KBM-7 (cell line): ENCODE measurements at places on chromosomes 6 and 20.

GRCh38 chr6:42255050-42255449, 37.4 kb upstream of the MRPS10 start:
- DNase-seq: no peak

DNA sequence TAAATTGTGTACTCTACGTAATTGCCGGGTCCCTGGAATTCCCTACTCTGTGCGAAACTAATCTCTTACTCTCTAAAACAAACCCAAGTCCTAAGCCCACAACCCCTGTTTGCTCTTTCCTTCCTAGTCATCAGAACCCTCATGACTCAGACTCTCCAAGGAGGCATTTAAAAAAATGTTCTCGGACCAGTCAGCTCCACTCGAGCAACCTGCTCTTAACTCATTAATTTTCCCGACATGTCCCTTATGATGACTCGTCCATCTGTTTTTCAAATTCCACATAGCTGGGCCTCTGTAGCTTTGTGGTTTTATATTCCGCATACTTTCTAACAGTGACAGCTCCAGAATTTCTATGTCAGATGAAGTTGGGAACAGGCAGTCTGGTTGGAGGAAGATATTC, 2.6 kb upstream of the MUC22 start:
- no peak for DNase-seq

DNA sequence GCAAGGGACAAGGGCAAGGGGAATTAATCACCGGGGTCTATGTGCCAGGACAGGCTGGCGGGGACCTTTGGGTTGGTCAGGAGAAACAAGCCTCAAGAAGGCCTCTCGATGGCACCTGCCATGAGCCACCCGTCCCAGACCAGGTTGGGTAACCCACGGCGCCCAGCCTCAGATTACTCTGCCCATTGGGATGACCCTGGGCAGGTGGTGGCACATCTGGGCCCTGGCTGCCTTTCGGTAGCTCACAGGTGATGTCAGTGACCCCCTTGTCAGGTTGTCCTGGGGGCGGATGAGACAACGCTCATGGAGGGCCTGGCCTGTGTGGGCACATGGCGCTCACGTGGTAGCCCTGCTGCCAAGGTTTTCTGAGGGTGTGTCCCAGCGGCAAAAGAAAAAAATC, 152.2 kb downstream of the SYCP2 start:
- DNase-seq: no peak

GRCh38 chr6:107853230-107853629, 29.1 kb upstream of the SCML4 start:
- DNase-seq: no peak

GRCh38 chr6:12051861-12052368, 39.8 kb downstream of the HIVEP1 start:
- DNase-seq: no peak

DNA sequence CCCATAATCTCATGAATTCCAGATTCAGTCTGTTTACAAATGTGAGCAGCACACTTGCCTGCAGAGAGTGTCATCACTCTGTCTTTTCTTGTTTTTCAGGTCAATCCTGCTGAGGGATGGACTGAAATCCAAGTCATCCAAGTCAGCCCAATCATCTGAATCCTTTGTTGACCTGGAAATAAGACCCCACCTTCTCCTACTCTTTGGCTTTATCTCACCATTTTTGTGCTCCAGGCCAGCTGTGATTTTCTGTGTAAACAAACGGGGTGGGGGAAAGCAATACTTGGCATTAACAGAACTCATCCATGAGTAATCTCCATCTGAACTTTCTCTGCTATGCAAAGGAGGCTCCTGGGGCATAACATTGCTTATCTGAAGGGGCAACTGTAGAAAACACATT, 16.9 kb upstream of the GSTA4 start:
- DNase-seq: no peak

GRCh38 chr6:168559574-168560098, 118.7 kb downstream of the SMOC2 start:
- no peak for DNase-seq

- DNase-seq: no peak
Observed at GRCh38 chr6:28315628-28316027, 20.3 kb downstream of the ZSCAN31 start.

GRCh38 chr6:170362121-170362520, 55.6 kb downstream of the FAM120B start:
- no peak for DNase-seq

GRCh38 chr6:112253841-112254816, at the start of gene LAMA4:
TSS of gene LAMA4 (minus strand) at chr6:112254567. CDS start at chr6:112254150, 417 bp downstream.
- no peak for DNase-seq

GRCh38 chr6:6283746-6284145, 36.7 kb downstream of the F13A1 start:
- no peak for DNase-seq

DNA sequence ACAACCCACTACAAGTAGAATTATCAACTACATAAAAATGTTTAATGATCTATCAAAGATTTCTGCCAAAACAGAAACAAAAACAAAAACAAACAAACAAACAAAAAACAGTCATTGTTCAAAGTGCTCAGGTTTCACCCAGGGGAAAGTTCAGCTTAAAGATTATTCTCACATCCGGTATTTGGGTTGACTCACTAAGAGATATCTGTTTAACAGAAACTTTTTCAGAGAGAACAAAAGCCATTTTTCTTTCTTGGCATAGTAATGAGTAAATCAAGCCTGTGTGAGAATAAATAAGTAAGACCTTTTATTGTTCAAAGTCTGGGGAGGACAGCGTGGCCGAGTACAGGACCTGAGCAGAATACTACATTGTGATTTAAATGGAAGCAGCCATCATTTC, 143.6 kb downstream of the RCAN2 start:
- DNase-seq: no peak

GRCh38 chr6:149934249-149935156, 7.3 kb upstream of the ULBP2 start:
- peak; percentile 82 for DNase-seq

DNA sequence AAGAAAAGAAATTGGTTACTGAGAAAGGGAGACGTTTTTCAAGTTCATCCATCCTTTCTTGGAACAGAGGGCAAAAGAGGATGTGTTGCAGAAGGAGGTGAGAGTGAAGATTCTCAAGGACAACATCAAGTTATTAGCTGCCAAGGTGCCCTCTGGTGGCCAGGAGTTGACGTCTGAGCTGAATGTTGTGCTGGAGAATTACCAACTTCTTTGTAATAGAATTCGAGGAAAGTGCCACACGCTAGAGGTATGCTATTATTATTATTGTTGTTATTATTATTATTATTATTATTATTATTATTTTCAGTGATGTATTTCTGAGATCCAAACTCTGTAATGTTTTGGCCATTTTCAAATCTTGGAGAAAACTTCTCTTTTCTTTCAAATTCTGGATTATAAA, 197.0 kb downstream of the UTRN start:
- peak; percentile 85 for DNase-seq

DNA sequence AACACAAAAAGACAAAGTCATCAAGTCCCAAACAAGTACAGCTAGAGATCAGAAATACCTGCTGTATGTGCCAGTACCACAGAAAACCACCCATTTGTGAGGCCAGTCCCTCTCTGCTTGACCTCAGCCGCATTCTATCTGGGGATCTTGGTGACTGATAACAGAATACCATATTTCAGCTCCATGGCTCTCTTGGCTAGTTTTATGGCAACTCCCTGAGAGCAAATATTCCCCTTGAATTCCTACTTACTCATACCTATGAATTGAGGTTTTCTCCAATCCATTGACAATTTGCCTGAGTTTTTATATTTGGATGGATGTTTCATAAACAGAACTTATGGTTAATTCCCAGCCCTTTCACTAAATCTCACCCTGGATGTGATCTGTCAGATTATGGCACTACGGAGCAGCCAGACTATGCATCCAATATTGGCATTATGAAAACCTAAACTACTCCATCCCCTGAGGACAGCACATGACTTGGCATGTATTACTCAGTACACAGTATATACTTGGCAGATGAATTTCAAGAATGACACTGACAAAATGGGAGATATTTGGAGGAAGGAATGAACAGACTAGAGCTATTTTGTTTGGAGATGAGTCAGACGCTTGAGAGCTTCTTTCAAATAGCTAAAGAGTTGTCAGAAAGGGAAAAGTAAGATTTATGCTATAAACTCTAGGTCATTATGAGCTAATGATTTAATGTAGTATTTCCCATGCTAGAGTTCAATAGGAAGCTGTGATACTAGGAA, 95.7 kb downstream of the PRDM1 start:
- no peak for DNase-seq

GRCh38 chr20:2342243-2342642, 38.5 kb upstream of the TGM6 start:
- DNase-seq: no peak

GRCh38 chr20:32382102-32382950, 24.2 kb downstream of the ASXL1 start:
- DNase-seq: no peak

DNA sequence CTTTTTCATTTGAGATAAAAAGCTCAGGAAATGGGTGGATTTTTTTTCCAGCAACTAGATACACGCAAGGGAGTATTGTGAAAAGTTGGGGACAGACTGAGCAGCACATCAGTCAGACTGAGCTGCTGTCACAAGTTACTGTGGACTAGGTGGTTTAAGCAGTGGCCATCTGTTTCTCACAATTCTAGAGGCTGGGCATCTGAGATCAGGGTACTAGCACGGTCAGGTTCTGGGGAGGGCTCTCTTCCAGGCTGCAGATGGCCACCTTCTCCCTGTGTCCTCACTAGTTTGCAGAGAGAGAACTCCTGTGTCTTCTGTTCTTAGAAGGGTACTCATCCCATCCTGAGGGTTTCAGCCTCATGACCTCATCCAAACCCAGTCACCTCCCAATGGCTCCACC, 178.3 kb downstream of the SYNDIG1 start:
- no peak for DNase-seq

DNA sequence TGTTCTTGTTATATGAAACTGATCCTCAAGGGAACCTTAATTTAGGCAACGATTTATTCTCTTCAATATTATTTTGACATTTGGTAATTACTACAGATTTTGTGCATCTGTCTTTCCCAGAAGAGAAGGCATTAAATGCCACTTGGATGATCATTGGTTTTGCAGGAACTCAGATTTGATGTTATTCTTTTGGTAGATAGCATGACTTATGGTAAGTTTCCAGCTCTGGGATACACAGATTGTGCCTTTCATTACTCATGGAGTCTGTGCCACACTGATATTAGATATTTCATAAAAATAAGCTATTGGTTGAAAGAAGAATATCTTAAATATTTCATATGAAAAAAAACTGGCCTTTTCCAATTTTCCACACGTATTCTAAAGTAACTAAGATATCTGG, 120.1 kb downstream of the AIG1 start:
- DNase-seq: no peak

DNA sequence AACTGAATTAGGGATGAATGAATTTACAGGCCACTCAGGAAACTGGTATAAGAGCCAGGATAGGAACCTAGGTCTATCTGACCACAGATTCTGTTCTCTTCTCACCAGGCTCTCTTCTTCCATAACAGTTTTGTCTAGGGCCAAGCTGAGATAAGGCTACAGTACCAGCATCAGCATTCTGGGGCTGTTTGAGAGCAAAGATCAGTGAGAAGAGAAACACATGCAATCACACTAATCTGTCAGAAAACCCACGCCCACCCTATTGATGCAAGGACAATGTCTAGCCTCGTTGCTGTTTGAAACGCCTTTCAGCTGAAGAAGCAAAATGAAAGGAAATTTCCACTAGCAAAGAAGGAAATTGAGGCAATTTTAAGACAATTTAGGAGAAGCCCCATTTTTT, 137.7 kb downstream of the LCA5 start:
- DNase-seq: no peak

GRCh38 chr6:23003671-23004467, 434.5 kb downstream of the HDGFL1 start:
- no peak for DNase-seq

DNA sequence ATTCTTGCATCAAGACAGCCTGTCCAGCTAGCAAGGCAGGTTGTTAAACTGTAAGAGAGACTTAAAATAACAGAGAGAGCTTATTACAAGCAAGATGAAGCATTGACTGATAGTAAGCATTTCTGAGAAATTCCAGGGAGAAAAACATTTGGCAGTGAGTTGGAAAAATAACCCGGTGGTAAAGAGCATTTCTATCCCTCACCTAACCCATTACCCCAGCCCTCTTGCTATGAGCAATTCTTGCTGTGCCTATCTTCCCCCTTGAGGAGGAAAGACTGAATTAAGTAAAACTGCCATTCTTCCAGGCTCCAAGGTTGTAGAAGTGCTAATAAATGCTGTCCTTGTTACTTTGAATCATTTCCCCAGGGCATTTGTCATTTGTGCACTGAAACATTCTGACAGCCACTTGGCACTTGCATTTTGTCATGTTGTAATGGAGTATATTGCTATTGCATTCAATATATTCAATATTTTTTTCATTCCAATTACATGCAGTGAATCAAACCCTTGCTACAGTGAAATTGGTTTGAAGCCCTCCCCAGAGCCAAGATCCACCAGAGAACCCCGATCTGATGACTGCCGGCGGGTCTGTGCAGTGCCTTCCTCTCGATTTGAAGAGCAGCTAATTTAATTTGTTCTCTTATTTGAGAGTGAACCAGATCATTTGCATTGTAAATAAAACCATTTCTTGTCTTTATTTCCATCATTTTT, 291.1 kb downstream of the HIVEP2 start:
- no peak for DNase-seq

- DNase-seq: no peak
Observed at GRCh38 chr6:156658186-156658965, 118.8 kb upstream of the ARID1B start.

- no peak for DNase-seq
Observed at GRCh38 chr6:168990019-168990751, 263.5 kb downstream of the THBS2 start.
